ENCODE measurements at places on chromosomes 4 and X. TPM values are rescaled to one million over a fixed set of nuclear protein-coding genes. Genes with fewer than 3 reads are reported as not detected.

DNA sequence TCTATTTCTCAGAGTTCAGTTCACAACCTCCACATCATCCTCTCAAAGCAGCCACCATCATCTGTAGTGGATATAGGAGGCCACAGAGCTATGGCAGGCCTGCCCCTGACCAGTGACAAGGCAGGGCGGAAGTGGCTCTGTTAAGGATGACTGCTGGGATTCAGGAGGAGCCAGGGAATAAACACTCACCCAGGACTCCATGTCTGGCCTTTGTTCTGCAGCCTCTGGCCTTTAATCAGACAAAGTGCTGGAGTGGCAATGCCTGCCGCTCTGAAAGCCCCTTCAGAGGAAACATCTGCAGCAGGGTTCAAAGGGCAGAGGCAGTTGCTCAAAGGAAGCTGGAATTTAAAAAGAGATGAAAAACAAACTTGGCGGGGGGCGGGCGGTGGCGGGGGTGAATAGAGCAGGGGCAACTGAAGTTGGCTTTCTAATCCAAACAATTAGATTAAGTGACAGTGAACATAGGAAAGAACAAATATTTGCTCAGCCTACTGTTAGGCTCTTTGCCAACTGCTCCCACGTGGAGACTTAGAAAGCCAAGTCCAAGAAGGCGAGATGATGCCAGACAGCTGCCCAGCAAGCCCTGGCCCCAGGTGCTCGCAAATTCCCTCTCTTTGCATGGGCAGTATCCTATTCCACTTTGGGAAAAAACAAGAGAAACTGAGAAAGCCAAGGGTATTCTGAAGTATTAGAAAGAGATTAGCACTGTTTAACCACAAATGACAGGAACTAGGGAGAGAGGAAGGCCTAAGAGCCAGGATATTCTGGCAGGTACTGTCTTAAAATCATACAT, 5.5 kb downstream of the MPP1 start:
- H3K27me3 ChIP-seq, result no peaks in the 10 kb centered on the region
- H3K36me3 ChIP-seq, result no peaks in the 10 kb centered on the region
- peak overlapping the region; percentile 48 for H3K27ac ChIP-seq
- no peak overlapping the region for H3K4me3 ChIP-seq

DNA sequence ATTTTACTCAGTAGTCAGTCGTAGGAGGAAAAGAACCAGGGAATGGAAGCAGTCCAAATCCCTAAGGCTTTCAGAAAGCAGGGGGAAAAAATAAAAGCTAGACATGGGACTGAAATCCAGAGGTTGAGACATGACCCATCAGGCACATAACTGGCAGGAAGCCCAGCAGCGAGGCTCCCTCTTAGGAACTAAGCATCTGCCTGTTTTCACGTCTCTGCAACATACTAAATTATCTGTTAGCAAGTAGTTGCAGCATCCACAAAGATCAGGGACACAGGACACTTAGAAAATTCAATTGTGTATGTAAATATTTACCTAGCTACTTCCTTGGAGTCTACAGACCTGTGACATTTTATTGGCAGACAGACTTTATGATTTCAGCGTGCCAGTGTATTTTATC, 118.0 kb upstream of the EDNRA start:
- DNase-seq, result peak; percentile 76
- H3K4me3 ChIP-seq, result no peak overlapping the region
- H3K36me3 ChIP-seq, result no peaks in the 10 kb centered on the region
- H3K27me3 ChIP-seq, result no peaks in the 10 kb centered on the region
- peak overlapping the region; percentile 83 for H3K27ac ChIP-seq

DNA sequence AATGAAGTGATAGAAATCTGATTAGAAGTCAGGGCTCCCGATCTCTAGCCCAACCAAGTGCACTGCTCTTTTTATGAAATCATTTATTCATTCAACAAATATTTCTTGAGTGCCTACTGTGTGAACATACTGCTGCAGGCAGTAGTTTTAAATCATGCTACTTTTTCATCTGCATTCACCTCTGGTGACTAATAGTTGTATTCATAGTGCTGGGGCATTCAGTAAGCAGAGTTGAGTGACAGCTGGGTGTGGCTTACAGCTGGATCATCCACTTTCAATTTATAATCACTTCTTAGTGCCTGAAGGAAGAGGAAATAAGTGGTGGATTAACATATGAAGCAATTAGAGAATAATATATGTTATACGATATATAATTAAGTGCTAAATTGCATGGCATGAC, 94.1 kb upstream of the HPRT1 start:
- no peaks in the 10 kb centered on the region for H3K27me3 ChIP-seq
- no peak for DNase-seq
- H3K27ac ChIP-seq, result no peak overlapping the region
- no peaks in the 10 kb centered on the region for H3K4me1 ChIP-seq
- H3K36me3 ChIP-seq, result no peaks in the 10 kb centered on the region

- H3K4me3 ChIP-seq, result no peak overlapping the region
- no peak for DNase-seq
- no peak overlapping the region for H3K27ac ChIP-seq
- H3K27me3 ChIP-seq, result no peaks in the 10 kb centered on the region
Measured at GRCh38 chr4:27145597-27145996, 285.0 kb downstream of the STIM2 start.

DNA sequence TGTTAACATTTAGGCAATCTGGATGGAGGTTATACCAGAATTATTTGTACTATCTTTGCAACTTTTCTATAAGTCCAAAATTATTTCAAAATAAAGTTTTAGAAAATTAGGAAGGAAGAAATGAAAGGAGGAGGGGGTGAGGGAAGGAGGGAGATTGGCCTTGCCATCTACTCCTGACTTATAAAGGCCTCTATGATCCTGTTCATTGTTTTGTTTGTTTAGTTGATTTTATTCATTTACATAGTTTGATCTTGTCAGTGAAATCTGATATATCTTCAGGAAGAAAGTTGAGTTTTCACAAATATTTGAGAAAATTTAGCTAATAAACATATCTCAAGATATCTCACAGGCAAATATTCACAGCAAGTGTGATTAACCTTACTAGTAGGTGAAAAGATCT, 189.3 kb upstream of the NOCT start:
- DNase-seq, result no peak
- no peaks in the 10 kb centered on the region for H3K27me3 ChIP-seq
- H3K27ac ChIP-seq, result no peak overlapping the region
- no peaks in the 10 kb centered on the region for H3K4me1 ChIP-seq
- no peaks in the 10 kb centered on the region for H3K36me3 ChIP-seq

DNA sequence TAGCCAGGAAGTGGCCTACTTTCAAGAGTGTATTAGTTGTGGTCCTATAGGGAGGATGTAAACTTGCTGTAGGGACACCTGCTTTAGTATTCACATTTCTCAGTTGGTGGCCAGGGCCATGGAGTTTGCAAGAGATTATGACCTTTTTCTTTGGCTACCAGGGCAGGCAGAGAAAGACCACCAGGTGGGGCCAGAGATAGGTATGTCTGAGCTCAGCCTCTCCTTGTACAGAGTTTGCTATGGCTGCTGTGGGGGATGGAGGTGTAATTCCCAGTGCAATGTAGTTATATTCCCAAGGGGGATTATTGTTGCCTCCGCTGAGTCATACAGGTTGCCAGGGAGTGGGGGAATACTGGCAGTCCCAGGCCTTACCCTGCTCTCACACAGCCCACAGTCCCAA, 26.3 kb upstream of the DACH2 start:
- H3K4me3 ChIP-seq, result no peak overlapping the region
- H3K27me3 ChIP-seq, result no peaks in the 10 kb centered on the region
- no peak for DNase-seq
- no peaks in the 10 kb centered on the region for H3K36me3 ChIP-seq
- H3K27ac ChIP-seq, result no peak overlapping the region
- H3K4me1 ChIP-seq, result no peaks in the 10 kb centered on the region

GRCh38 chr4:1293991-1294390, 4.3 kb downstream of the MAEA start:
- H3K4me1 ChIP-seq, result peaks cover 54% of the 10 kb centered on the region
- peaks cover 9% of the 10 kb centered on the region for H3K36me3 ChIP-seq
- H3K4me3 ChIP-seq, result no peak overlapping the region
- H3K27ac ChIP-seq, result no peak overlapping the region
- H3K27me3 ChIP-seq, result no peaks in the 10 kb centered on the region

- no peaks in the 10 kb centered on the region for H3K4me1 ChIP-seq
- H3K4me3 ChIP-seq, result no peak overlapping the region
- H3K27ac ChIP-seq, result no peak overlapping the region
- no peak for DNase-seq
- no peaks in the 10 kb centered on the region for H3K27me3 ChIP-seq
Measured at GRCh38 chr4:84814094-84814750, 152.3 kb downstream of the WDFY3 start.

DNA sequence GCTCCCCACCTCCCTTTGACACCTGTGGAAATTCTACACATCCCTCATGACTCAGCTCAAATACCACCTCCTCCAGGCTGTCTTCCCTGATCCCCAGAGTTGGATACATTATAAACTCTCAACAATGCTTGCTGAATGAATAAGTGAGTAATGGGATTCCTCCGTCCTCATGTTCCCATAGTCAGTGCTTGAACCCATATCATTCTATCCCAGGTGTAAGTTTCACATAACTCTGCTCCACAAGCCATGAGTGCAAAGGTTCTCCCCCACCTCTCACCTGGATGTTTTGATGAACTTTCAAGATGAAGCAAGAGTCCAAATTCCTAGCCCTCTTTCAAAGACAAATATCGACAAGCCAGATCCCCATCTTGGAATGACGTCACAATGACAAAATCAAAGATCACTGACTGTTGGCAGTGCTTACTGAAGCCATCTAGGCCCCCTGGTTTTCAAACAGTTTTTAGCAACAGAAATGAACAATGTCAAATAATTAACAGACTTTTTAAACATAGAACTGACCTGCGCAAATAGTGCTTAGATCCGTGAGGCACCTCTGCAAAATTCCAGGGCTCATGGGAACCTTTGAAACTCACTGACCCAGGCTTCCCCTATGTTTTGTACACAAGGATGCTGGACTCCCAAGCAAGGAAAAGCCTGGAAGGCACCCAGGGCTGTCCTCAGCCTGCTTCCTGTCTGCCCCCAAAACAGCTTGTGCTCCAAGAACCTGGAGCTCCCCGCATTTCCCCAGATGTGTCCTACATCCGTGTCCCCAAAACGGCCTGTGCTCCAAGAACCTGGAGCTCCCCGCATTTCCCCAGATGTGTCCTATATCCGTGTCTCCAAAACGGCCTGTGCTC, 4.0 kb downstream of the SLC2A9 start:
- H3K4me1 ChIP-seq, result peaks cover 29% of the 10 kb centered on the region
- no peak overlapping the region for H3K27ac ChIP-seq
- no peaks in the 10 kb centered on the region for H3K36me3 ChIP-seq
- DNase-seq, result no peak

The POU4F2 gene
- not detected for polyA plus RNA-seq

DNA sequence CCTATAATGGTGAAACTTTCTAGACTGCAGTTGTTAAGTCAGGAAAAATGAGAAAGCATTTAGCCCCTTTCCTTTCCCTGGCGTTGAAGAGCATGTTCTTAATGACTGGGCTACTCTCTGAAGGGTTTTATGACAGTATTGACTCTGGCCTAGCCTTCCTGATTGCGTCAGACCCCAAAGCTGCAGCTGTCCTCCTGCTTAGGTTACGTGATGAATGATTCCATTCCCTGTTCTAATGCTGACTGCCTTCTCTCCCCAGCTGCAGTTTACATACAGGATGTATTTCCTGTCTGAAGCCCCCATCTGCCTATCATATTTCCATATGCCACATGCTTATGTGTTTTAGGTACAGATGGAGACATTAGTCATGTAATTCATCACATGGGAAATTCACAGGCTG, 105.8 kb upstream of the EGFL6 start:
- no peaks in the 10 kb centered on the region for H3K36me3 ChIP-seq
- H3K27me3 ChIP-seq, result no peaks in the 10 kb centered on the region
- no peak overlapping the region for H3K4me3 ChIP-seq
- H3K4me1 ChIP-seq, result no peaks in the 10 kb centered on the region
- no peak for DNase-seq

The CSAG1 gene
- not detected for polyA plus RNA-seq

The GPRIN3 gene
- 3.0 TPM for polyA plus RNA-seq

GRCh38 chrX:110046001-110046400, 43.1 kb downstream of the TMEM164 start:
- H3K36me3 ChIP-seq, result no peaks in the 10 kb centered on the region
- no peaks in the 10 kb centered on the region for H3K4me1 ChIP-seq
- no peak for DNase-seq
- no peak overlapping the region for H3K4me3 ChIP-seq
- no peaks in the 10 kb centered on the region for H3K27me3 ChIP-seq

DNA sequence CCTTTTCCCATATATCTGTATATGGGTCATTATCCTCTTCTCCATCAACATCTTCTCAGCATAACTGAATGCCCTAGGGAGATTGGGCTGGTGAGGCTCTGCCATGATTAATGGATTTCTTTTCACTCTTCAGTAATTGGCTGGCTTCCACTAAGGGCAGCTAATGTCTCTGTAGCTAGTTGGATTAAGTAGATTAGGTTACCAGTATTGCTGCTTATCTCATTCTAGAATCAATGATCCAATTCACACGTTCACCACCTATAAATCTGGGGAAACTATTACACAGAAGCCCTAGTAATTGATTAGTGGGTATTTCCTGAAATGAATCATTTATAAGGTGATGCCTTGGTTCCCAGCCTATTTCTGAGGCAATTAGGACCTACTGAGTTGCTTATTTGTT, 94.8 kb downstream of the KDR start:
- no peaks in the 10 kb centered on the region for H3K36me3 ChIP-seq
- no peaks in the 10 kb centered on the region for H3K27me3 ChIP-seq
- peak overlapping the region; percentile 65 for H3K27ac ChIP-seq
- no peak for DNase-seq
- no peak overlapping the region for H3K4me3 ChIP-seq
- peaks cover 11% of the 10 kb centered on the region for H3K4me1 ChIP-seq

GRCh38 chr4:86338521-86338920, 21.3 kb downstream of the MAPK10 start:
- no peak overlapping the region for H3K27ac ChIP-seq
- H3K27me3 ChIP-seq, result no peaks in the 10 kb centered on the region
- H3K36me3 ChIP-seq, result no peaks in the 10 kb centered on the region
- H3K4me3 ChIP-seq, result no peak overlapping the region
- no peak for DNase-seq

The SUPT20HL2 gene
- not detected for polyA plus RNA-seq

- no peaks in the 10 kb centered on the region for H3K4me1 ChIP-seq
- no peak for DNase-seq
- no peak overlapping the region for H3K4me3 ChIP-seq
- no peaks in the 10 kb centered on the region for H3K27me3 ChIP-seq
Measured at GRCh38 chr4:123121241-123121907, 199.0 kb upstream of the NUDT6 start.

The UGT2B7 gene
- not detected for polyA plus RNA-seq

The RTL9 gene
- polyA plus RNA-seq, result 0.29 TPM

The AREG gene
- polyA plus RNA-seq, result 22.9 TPM

- H3K36me3 ChIP-seq, result no peaks in the 10 kb centered on the region
- no peaks in the 10 kb centered on the region for H3K27me3 ChIP-seq
- H3K4me3 ChIP-seq, result no peak overlapping the region
- H3K27ac ChIP-seq, result peak overlapping the region; percentile 35
- peaks cover 58% of the 10 kb centered on the region for H3K4me1 ChIP-seq
- no peak for DNase-seq
Measured at GRCh38 chr4:48664938-48665337, 115.1 kb downstream of the FRYL start.

Data from heart right ventricle (tissue), 16 donors.